ENCODE measurements at places on chromosomes 7 and 10.

GRCh38 chr10:101829561-101830315, 11.5 kb upstream of the OGA start:
- no peak for DNase-seq

DNA sequence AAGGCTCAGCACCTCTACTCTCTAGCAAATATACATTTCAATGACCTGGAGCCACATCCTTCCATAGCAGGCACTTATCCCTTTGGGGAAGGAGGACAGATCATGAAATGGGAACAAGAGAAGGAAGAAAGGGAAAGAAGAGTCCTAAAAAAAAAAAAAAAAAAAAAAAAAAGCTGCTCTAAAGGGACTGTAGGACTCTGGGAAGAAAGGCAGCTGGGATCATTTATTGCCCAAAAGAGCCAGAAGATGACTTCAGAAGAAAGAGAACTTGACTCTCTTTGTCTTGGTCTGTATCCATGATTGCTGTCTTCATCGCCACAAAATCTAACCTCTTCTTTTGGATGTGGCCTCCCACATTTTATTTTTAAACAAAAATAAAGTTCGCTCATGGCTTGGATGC, 203.6 kb upstream of the CELF2 start:
- DNase-seq, result no peak

DNA sequence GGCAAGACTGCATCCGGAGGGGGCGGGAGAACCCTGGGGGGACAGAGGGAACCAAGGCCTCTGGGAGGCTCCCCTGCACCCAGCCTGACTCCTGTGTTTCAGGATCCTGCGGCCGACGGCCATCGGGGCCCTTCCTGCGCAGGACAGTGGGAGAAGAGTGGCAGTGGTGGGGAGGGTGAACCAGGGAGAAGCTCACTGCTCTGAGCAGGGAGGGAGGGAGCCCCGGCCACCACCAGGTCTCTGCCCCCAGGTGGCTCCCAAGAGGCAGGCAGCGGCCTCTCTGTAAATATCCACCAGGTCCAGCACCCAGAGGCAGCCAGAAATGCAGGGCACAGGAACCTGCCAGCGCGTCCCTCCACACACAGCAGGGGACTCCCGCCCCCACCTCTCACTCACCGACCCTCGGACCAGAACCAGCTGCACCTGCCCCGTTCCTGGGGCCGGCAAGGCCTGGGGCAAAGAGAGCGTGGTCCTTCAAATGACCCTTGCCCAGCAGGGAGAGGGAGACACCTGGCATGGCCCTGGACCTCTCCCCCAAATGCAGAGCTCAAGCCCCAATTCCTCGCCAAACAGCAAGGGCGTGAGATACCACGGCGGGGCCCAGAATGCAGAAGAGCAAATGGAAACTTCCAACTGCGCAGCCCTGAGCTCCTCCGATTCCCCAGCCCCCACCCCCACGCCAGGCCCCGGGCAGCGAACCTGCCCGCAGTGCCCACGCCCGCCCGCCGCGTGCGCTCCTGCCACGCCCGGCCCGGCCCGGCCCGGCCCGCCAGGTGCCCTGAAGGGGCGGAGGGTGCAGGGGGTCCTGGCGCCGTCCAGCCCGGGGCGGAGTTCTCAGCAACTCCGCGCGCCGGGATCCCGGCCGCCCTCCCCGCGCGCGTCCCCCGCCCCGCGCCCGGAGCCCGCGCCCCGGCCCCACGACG, 805 bp downstream of the RASGEF1A start:
- no peak for DNase-seq

- DNase-seq, result no peak
Measured at GRCh38 chr10:59757966-59758365, 4.7 kb upstream of the MRLN start.
